PC-3 (cell line): ENCODE measurements at places on chromosomes 2 and 18. TPM values are rescaled to one million over a fixed set of nuclear protein-coding genes. Genes with fewer than 3 reads are reported as not detected.

GRCh38 chr2:199994371-199994770 lies 39.0 kb downstream of the MAIP1 start:
- DNase-seq, result no peak

The MYO5B gene
- total RNA-seq, result 10.4 and 10.7 TPM in 2 replicates

DNA sequence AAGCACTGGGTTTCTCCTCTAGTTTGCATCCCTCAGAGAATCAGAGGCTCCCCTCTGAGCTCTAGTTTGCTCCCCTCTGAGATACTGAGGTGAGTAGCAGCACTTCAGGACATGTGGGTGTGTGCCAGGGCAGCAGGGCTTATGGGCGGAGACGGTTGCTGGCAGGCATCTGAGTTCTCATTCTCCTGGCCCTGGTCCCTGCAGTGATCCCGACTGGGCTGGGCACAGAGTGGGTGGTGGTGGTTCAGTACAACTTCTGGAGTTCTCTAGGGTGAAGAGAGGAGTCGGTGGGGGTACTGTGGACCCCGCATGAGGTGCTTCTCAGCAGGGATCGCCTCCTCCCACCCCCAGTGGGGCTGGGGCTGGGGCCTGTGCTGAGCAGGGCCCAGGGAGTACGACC lies 47.9 kb downstream of the BOLA3 start:
- no peak for DNase-seq

GRCh38 chr2:157894694-157895435 lies 18.7 kb upstream of the ACVR1 start:
- DNase-seq, result peak; percentile 69
